ENCODE measurements at places on chromosomes 3 and 15.

GRCh38 chr3:122281891-122282290 lies 43.2 kb upstream of the CSTA start:
- no peak for DNase-seq

DNA sequence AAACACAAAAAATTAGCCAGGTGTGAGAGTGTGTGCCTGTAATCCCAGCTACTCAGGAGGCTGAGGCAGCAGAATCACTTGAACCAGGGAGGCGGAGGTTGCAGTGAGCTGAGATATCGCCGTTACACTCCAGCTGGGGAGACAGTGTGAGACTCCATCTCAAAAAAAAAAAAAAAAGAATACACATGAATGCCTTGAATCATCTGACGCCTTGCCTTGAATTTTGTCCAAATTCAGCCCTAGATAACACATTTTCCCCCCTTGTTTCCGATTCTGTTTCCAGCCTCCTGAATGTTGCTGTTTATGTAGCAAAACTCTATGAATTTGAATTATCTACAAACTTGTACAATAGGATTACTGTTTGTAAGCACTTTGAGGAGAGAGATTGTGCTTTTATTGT lies 98.7 kb upstream of the ARL6 start:
- DNase-seq = no peak

DNA sequence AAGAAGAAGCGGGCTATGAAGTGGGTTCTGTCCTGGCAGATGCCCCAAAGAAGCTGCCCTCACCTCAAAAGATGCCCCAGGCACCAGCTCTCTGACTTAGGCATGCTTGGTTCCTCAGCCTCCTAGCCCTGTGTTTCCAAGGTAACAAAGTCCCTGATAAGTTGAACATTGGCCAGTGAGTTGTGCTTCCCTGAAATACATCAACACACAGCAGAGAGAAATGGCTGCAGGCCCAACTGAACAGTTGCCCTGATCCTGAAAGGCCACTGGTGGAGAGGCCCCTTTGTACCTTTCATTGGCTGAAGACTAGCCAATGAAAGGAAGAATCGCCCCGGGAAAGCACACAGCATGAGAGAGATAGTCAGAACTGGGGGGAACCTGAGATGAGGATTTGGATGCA lies 169.9 kb upstream of the CTNNB1 start:
- DNase-seq = no peak

DNA sequence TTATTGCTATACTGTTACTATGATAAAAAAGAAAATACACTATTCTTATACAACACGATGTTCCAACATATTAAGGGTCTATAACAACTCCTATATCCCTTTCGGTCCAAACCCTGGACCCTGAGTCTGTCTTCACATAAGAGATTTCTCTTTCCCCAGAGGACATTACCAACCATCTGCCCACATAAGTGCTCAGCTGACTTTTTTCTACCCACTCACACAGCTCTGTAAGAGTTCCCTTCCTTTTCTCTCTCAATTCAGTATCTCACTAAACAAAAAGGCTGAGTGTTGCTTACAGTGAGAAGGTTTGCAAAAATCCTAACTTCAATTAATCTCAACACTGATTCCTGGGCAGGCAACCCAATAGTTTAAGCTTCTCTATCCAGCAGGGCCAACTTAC lies 30.5 kb downstream of the ITGB5 start:
- DNase-seq = no peak

DNA sequence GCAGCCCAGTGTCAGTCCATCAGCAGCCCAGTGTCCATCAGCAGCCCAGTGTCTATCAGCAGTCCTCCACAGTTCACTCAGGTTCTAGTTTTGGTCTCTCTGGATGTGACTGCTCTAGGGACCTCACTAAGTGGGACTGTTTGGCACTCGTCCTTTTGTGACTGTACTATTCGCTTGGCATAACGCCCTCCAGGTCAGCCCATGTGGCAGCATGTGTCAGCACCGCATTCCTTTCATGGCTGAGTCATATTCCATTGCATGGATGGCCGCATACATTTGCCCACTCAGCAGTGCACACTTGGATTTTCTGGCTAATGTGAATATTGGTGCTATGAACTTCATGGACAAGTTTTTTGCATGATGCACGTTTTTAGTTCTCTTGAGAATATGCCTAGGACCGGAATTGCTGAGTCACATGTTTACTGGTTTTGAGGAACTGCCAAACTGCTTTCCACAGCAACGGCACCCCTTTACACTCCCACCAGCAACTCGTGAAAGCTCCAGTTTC lies 16.4 kb downstream of the CHST13 start:
- no peak for DNase-seq

DNA sequence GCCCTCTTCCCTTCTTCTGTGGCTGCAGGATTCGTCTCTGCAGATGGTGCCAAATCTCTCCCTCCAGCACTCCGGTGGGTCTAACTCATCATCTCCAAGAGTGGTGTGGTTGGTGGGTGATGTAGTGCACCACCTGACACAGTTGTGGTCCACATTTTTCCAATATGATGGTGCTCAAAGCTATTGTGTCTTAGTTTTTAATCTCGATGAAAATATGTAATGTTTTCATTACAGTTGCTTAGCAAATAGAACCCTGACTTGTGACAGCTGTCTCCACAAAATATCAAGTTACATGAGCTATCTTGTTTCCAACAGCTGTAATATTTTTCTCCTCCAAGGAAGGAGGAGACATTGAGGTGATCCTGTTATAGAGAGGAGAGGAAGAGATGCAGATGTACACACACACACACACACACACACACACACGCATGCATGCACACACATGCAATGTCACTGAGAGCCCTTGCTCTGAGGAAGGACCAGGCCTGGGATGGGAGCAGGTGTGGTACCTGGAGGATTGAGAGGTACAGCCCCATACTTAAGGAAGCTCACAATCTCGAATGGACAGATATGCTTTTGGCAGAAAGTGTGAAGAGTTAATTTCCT lies 15.7 kb upstream of the ESYT3 start:
- no peak for DNase-seq

GRCh38 chr3:77541203-77541922 lies 501.5 kb downstream of the ROBO2 start:
- no peak for DNase-seq

GRCh38 chr3:124217542-124217941 lies 225.6 kb upstream of the ROPN1 start:
- peak; percentile 79 for DNase-seq

Data from mucosa of descending colon (tissue), 3 donors.